ENCODE measurements at places on chromosomes 16 and 17.

GRCh38 chr17:35374766-35375344 is 1.4 kb upstream of the SLFN11 start:
- DNase-seq: no peak

GRCh38 chr16:78352184-78352583 is 252.7 kb downstream of the WWOX start:
- no peak for DNase-seq

DNA sequence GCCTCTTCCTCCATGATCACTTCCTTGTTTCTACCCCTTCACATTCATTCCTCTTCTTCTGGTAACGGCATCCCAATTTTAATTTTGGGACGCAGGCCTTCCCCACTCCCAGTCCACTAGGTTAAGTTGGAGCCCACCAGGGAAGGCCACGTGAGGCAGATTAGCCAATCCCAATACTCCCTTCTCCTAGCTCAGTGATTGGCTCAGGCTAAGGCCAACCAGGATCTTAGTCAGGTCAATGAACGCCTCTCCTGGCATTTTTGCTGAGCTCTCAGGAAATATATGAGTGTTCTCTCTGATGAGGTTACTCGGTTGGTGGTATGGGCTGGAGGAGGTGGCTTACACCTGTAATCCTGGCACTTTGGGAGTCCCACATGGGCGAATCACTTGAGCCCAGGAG is 15.4 kb downstream of the SEZ6L2 start:
- DNase-seq: no peak

DNA sequence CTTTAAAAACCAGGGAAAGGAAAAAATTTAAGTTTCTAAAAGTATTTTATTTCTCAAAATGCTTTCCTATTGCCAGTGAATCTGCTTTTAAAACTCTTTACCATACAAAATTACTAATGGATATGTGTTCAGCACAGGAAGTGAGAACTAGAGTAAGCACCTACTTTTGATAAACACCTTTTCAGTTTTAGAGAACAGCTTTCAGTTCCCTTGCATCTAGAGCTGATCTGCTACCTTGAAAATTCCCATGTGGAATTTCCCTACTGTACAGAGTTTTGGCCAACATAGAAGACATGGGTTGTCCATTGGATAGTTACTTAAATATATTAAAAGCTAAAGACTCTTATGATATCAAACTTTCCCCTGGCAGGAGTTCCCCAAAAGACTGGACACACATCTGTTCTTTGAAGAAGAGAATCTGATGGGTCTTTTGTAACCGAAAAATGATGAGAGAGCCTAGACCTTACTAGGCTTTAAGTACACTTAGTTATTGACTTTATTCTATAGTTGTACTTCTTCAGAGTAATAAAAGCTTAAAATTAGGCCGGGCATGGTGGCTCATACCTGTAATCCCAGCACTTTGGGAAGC is 112.1 kb upstream of the CNTNAP4 start:
- DNase-seq: no peak

- no peak for DNase-seq
Measured at GRCh38 chr16:56373003-56373402, 52.3 kb downstream of the AMFR start.

DNA sequence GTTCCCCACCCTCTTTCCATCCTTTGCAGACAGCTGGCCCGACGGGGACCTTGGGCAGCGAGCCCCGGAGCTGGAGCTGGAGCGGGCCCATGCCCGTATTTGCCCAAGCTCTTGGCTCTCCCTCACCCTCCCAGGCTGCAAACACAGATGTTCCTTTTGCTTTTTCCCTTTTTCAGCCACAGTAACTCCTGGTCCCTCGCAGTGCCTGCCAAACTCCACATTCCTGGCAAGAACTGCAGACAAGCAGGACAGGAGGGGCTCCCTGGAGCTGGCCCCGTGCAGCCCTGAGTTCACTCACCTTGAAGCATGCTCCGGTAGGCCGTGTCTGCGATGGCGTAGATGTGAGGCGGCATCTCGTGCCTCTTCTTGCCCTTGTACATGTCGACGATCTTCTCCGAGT is 33.9 kb downstream of the MYH11 start:
- no peak for DNase-seq

DNA sequence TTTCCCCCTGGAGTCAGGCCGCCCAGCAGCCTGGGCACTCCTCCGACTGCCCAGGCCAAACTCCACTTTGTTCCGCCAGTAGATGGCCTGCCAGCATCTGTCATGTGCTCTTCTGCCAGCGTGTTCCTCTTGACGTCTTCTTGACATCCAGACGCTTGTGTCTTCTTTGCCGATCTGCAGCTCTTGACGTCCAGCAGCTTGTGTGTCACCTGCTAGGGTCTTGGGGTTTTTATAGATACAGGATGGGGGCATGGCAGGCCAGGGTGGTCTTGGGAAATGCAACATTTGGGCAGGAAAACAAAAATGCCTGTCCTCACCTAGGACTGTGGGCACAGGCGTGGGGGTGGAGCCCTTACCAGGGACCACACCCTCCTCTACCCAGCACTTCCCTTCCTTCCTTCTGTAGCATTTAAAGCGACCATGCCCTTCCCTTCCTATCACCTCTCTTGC is 88.7 kb downstream of the BMERB1 start:
- DNase-seq: no peak

DNA sequence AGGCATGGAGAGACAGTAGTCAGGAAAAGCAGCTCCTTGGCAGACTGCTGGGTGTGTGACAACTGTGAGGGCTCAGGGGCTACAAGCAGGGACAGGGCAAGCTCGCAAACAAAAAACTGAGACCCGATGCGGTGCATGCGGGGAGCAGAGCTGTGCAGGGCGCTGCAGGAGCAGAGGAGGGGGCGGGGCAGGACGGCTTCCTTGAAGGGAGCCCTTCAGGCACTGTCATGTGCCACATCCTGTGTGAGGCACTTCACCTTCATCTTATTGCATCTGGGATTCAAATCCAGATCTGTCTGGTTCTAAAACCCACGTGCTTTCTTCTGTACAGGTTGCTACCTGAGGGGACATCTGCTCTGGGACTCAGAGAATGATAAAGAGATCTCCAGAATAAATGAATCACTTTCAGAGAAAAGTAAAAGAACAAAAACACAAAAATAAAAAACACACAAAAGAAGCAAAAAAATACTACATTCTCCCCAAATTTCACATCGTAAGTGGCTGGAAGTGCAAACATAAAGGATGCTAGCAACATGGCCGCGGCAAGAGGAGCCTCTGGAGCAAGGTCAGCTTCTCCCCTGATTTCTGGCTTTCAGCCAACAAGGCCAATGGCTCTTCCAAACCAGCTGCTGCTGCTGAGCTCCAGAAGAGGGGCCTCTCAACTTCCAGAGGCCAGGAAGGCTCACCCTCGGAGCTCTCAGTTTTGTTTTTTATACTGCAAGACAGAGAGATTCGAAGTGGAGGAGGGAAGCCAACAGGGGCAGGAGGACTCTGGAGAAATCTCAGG is 14.2 kb downstream of the LYRM9 start:
- no peak for DNase-seq

DNA sequence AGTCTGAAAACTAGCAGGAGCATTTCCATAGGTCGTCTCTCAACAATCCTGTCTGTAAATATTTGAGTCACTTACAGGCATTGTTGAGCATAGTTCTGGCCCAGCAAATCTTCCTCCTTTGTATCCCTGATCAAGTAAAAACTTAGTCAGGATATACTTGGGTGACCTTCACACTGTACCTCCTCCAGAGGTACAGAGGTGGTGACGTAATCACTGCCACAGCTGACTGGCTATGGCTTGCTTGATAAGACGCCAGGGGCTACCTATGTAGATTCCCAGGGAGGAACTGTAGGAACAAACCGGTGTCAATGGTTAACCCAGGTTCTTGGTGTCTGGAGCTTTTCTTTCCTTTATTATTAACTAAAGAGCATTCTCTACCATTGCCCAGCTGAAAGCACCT is at the start of gene KCNJ16:
Gene KCNJ16 (plus strand): TSS at position 270 of the 400 bp plus-strand sequence. CDS start 56,863 bp downstream, outside the sequence.
- DNase-seq: no peak

GRCh38 chr17:77535435-77535834 is 394.7 kb downstream of the SEC14L1 start:
- DNase-seq: no peak

DNA sequence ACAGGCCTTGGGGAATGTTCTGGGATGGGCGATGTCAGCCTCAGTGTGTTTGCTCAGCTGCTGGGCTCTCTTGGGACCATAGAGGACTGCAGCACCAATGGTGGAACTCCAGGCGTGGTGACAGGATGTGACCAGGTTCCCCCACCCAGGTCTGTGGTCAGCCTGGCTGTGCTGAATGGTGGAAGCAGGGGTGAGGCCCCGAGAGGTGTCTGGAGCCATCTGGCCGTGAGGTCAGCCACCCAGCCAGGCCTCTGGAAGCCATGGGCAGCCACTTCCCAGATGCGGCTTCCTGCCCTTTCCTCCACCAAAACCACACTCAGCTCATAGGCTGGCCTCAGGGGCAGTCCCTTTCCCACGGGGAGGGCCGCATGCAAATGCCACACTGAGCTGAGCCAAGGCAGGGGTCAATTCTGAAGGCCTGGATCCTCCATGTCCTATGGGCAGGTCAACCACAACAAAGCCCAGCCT is 7.8 kb upstream of the MAPK7 start:
- DNase-seq: no peak

DNA sequence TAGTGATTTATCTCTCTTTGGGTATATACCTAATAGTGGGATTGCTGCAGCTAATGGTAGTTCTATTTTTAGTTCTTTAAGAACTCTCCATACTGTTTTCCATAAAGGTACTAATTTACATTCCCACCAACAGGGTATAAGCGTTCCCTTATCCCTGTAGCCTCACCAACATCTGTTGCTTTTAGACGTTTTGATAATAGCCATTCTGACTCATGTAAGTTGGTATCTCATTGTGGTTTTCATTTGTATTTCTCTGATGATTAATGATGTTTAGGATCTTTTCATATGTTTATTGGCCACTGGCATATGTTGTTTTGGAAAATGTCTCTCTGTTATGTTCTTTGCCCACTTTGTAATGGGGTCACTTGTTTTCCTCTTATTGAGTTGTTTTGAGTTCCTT is 88.5 kb upstream of the ZNF267 start:
- no peak for DNase-seq

- DNase-seq: no peak
Measured at GRCh38 chr17:9307313-9307998, 268.2 kb downstream of the STX8 start.

GRCh38 chr17:49146620-49147306 is 14.2 kb downstream of the B4GALNT2 start:
- no peak for DNase-seq

DNA sequence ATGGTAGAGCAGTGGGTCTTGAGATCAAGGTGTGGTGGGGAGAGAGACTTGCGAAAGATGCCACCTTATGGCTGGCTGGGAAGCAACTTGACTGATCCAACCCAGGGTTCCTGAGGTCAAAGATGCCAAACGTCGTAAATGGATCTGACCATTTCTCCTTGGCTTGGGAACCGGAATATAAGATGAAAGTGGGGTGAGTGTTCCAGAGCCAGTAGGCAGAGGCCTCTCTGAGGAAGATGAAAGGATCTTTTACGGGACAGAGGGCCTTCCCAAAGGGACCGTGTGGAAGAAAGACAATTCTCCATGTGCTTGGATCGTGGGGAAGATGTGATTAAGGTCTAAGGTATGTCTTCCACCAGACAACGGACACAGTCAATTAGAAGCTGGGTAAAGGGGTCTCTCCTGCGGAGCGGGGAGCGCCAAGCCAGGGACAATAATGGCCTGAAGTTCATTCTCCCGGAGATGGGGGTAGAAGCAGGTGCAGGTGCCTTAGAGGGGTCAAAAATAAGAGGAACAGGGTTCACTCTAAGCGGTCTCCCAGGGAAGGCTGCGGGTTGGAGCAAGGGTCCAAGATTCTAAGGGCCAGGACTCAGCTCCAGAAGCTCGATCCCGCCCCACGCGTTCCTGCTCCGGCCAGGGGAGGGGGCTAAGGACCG is 800 bp downstream of the FXR2 start:
- no peak for DNase-seq

GRCh38 chr17:2946144-2946543 is 117.3 kb downstream of the OR1D5 start:
- DNase-seq: no peak

DNA sequence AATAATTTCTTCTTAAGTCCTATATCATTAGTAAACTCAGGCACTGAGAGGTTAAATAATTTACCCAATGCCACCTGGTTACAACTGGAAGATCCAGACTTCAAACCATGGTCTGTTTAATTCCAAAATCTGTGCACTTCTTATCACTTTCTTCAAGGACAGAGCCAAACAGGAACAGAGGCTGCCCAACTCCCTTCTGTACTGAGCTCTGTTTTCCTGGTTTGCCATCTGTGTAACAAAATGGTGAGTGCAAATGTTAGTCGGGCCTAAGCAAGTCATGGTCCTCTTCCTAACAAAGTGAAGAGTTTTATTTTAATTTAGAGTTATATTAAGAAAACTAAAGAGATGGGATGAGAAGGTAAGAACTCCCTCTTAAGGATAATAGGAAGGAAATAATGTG is 80.6 kb upstream of the CCL2 start:
- no peak for DNase-seq

Measured in stimulated activated CD8-positive, alpha-beta memory T cell treated with anti-CD3 and anti-CD28 coated beads, Interleukin-15, amount 100 ng/mL, for 4 hours (primary cell).